LHCN-M2 (cell line): ENCODE measurements at places on chromosomes 11 and 22. TPM values are rescaled to one million over a fixed set of nuclear protein-coding genes. Genes with fewer than 3 reads are reported as not detected.

Gene TRIM48
- not detected in 2 replicates for total RNA-seq

Gene BTBD18
- not detected in 2 replicates for total RNA-seq

Gene OR51B5
- total RNA-seq, result not detected in 2 replicates

Gene SYT12
- not detected in 2 replicates for total RNA-seq

Gene NPAS4
- total RNA-seq, result 0.13 TPM in 1 of 2 replicates, not detected in the other

Gene RCN1
- total RNA-seq, result 177 and 231 TPM in 2 replicates

Gene GLB1L3
- total RNA-seq, result not detected in 2 replicates

Gene SLC5A12
- under 0.01 TPM in 1 of 2 replicates, not detected in the other for total RNA-seq

DNA sequence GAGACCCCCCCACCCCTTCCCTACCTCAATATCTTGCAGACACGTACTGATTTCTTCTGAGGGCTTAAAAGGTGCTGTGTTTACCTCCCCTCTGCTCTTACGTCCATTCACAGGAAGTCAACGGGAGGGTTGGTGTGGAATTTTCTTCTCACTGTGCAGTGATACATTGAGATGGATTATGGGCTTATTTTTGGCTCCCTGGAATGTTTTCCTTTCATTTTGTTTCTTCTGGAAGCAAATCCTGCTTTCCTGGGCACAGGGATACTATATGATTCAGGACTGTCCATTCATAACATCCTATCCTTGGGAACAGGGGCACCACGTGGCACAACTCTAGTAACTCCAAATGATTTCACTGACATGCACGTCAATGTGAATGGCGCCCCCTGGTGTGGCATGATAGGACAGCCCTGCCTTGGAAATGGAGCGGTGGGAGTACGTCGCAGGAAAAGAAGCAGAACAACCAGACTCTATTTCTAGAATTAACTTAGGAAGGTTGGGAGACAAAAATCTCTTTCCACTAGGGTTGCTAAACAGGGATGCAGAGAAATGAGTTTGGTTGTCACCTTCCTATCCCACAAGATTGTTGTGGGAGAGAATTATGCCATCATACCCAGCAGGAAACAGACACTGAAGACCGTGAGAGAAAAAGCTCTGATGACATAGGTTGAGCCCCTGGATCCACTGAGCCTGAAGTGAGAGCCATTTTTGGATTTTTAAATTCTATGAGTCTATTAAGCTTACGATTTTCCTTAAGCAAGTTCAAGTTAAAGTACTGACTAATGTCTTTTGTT lies 146.5 kb upstream of the RAG2 start:
- peak; percentile 66 for DNase-seq

DNA sequence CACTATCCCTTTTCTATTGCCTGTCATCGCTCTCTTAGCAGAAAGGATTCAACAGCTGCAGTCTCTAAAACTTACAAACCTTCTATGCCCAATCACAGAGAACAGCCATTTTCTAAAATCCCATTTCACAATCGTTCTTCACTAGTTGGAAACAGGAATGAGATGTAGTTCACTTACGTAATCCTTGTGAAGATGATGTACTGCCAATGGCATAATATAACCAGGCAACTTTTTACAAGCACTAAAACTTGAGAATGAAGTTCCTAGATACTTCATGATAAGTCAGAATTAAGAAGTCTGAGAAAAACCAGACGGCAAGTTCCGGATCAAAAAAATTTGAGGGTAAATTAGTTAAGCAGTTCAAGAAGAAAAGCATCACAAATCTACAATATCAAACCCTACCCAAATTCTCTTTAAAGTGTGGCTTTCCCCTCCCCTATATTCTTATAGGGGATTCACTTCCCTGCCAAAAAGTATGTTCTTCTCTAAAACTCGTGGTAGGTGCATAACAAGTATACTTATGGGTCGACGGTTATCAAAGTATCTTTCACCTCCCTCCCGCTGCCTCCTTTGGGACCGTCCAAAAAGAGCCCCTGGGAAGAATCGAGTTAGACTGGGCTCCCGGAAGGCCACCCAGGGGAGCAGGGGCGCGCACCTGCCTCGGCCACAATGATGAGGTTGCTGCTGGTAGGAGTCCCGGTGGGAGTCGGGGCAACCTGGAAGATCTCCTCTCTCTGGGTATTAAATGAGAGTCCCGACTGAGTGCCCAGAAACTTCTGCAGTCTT lies 666 bp downstream of the MSANTD4 start:
- DNase-seq, result peak; percentile 63

- DNase-seq, result no peak
These were observed 289.9 kb downstream of the TENM4 start for GRCh38 chr11:79150966-79151365.

GRCh38 chr11:106683435-106683834 lies 334.8 kb downstream of the GUCY1A2 start:
- no peak for DNase-seq

DNA sequence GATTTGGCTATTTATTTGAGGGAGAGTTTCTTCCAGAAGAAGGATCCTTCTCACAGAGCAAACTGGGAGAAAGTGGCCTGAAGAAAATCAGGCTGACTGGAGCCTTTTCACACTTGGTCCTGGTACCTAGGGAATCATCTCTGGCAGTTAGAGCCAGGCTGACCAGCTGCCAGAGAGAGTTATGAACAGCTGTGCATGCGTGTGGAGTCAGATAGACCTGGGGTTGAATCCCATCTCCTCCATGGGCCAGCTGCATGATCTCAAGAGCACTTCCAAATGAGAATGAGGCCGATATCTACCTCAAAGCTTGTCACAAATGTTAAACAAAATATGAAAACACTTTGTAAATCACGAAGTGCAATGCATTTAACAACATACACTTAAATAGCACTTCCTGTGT lies 390.0 kb downstream of the TENM4 start:
- DNase-seq, result no peak

DNA sequence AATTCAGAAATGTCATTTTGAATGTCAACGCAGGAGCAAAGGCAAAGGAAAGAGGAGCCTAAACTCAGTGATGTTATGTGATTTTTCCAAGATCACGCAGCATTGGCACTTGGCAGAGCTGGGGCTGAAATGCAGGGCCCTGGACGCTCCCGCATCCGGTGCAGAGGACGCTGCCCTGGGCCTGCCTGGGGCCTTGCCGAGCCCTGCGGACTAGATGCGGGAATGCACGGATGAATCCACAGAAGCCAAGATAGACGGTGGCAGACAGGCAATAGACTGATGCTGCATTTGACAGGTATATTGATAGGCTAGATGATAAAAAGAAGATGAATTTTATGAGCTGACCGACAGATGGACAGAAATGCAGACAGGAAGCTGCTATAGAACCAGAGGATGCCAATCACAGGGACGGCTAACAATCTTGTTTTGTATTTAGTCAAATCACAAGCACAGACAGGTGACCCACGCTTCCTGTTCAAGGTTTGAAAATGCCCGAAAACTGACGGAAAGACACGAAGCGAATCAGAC lies 696 bp upstream of the MARK2 start:
- DNase-seq, result no peak

DNA sequence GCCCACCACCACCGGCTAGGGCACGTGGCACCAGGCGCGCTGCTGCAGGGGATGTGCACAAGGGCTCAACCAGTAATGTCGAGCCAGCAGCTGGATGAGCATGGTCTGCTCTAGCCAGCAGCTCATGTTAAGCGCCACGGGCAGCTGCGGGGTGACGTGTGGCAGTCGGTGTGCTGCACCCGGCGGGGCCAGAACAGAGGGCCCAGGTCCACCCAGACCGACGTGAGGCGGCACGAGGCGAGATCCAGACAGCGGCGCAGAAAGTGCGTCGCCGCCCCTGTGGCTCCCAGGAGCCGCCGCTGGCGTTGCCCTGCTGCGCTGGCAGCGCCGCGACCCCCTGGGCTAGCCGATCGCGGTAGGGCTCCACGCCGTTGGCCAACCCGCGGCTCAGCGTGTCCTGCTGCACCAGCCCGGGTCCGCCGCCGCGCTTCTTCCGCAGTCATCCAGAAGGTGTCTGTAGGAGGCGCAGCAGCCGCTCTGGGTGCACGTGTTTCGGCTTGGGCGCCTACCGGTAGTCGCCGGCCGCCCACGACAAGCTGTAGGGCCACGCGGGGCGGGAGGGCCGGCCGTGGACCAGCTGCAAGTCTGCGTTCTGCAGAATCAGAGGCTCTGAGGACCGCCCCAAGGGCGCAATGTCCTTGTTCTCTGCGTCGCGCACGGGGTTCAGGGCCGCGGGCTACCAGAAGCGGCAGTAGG lies 4.6 kb upstream of the GALR3 start:
- peak; percentile 30 for DNase-seq

- no peak for DNase-seq
These were observed 12.1 kb upstream of the SIGIRR start for GRCh38 chr11:426851-427250.

DNA sequence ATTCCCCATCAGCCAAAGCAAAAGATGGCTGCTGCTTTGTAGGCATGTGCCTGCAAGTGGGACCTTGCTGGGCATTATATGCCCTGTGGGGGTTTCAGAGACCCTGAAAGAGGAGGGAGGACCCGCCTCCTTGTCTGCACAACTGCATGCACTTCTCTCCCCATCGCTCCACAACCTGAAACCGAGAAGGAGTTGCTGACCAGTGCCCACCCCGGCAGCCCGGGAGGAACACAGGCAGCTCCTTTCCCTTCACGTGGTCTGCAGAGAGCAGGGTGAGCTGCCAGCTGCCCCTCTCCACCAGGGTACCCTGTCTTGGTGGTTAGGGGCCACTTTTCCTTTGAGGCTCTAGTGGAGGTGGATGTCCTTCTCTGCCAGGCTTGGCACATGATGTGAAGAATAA lies 1.4 kb upstream of the TMEM132A start:
- DNase-seq, result no peak

DNA sequence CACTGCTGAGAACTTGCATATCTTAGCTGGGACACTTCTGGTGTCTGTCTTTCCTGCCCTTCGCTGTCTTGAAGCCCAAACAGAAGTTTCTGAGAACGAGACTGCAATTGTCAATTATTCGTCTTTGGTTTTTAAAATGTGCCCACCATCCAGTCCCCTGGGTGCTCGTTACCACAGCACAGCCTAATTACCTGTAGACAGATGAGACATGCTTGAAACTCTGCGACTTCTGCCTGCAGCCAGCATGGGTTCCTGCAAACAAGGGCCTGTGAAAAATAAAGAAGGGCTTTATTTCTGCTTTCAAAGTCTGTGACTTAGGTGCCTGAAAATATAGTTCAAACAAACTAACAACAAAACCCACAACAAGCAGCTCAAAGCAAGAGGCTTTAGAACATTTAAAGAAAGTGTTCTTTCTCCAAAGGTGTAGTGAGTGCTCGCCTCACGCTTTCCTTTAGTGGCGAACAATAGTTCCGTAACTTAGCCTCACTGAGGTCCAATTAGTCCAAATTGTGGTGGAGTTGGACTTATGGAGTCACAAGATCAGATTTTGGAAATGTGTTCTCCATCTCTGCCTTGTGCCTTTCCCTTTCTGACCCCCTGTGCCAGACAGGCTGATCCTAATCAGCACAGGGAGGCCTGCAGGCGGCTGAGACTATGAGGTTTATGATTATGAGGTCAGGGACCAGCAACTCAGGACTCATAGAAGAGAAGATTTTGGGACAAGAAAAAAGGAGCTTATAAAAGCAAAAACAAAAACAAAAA lies 20.4 kb upstream of the GRAMD1B start:
- DNase-seq, result no peak

DNA sequence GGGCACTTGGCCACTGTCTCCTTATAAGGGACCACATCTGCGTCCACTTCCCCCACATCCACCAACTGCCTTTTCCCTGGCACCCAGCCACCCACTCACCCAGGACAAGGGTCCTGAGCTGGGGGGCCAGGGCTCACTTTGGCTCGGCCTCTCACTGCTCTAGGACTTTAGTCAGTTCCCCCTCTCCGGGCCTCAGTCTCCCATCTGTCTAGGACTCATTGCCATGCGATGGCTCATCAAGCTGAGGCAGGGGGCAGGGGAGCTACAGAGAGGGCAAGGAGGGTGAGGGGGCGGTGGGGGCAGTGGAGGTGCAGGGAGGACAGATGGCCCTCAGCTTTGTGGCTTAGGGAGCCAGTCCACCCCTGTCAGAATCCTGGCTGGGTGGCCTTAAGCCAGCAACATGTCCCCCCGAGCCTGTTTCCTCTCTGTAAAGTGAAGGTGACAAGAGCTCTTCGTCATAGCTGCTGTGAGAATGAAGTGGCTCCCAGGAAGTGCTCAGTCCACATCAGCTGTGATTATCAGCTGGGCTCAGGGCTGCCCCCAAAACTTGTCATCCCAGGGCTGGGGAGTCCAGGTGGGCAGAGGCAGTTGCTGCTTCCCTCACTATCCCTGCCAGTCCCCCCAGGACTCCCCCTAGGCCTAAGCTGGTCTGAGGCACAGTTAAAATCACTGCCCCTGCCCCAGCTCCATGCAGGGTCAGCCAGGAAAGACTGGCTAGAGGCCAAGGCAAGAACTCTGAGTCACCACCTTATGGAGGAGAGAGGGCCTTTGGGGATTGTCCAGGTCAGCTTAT lies 14.9 kb downstream of the RAC2 start:
- peak; percentile 69 for DNase-seq

DNA sequence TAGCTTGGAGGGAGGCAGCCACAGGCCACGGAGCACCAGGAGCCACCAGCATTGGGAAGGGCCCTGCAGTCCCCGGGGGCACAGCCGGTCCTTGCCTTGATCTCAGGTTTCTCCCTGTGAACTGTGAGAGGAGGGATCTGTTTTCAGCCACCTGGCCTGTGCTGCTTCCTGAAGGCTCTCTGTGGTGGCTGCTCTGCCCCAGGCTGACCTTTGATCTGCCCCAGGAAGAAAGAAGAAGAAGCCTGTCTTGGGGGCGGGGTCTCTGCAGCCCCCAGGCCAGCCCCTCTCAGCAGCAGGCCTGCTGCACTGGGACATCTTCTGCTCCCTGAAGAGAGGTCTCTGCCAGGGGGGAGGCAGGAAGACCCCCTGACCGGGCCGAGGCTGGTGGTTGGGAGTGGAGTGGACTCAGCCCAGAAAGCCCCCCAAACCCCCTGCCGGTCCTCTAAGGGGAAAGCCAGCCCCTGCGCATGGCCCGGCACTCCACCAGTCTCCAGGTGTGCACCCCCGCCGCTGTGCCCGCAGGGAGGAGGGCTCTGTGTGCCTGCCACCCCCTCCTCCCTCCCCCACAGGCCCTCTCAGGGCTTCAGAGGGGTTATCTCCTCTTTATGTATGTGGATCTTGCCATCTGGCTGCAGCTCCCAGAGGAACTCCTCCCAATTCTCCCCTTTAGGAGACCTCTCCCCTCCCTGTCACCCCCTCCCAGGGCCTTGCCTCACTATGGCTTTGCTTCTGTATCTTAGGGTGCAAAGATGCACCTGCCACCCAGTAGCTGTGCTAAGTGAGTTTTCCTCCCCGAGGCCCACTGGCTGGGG lies 675.3 kb downstream of the BRD1 start:
- no peak for DNase-seq

- no peak for DNase-seq
These were observed 189.4 kb downstream of the CEP164 start for GRCh38 chr11:117517097-117517496.

- DNase-seq, result no peak
These were observed 26.6 kb upstream of the MYEOV start for GRCh38 chr11:69267395-69267805.

DNA sequence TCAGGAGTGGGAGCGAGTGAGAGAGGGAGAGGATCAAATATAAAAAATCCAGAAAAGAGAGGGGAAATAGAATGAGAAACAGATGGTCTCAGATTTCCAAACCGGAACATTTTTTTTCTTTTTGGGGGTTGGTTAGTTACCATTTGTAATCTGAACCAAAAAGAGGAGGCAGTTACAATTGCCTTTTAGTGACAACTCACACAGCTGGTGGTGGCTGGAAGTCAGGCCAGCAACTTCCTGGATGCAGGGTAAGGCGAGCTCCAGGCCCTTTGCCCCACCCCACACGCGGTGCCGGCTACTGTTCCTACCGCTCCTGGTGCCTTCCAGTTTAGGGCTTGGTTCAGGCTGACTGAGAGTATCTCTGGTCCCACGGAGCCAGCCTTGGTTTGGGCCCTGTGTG lies 21.0 kb upstream of the UBASH3B start:
- DNase-seq, result peak; percentile 51
